ENCODE measurements at places on chromosomes 6 and 20.

DNA sequence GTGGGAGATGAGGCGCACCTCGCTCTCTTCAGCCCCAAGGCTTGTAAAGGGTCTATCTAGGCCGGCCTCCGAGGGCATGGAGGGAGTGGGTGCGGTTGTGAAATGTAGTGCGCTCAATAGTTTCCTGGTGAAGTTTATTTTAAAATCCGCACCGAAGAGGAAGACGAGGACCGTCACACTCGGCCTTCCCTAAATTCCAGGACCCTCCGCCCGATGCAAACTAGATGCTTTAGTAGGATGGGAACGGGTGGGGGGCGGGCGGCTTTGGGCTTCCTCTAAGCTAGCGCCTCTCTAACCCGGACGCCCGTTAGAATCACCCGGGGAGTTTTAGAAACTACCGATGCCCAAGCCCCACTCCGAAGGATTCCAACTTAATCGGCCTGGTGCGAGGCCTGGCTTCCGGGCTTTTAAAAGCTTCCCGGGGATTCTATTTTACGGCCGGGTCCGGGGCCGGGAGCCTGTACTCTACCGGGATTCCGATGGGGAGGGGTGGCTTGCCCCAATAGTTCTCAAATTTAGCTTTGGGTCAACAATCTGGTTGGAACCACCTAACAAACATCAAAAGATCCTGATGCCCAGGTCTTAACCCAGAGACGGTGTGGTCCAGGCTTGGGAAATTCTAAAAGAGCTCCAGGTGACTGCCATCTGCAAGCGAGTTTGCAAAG lies 548 bp upstream of the BCAS4 start:
- no peak for DNase-seq

GRCh38 chr20:1130847-1131246 lies 12.4 kb downstream of the PSMF1 start:
- DNase-seq = no peak

DNA sequence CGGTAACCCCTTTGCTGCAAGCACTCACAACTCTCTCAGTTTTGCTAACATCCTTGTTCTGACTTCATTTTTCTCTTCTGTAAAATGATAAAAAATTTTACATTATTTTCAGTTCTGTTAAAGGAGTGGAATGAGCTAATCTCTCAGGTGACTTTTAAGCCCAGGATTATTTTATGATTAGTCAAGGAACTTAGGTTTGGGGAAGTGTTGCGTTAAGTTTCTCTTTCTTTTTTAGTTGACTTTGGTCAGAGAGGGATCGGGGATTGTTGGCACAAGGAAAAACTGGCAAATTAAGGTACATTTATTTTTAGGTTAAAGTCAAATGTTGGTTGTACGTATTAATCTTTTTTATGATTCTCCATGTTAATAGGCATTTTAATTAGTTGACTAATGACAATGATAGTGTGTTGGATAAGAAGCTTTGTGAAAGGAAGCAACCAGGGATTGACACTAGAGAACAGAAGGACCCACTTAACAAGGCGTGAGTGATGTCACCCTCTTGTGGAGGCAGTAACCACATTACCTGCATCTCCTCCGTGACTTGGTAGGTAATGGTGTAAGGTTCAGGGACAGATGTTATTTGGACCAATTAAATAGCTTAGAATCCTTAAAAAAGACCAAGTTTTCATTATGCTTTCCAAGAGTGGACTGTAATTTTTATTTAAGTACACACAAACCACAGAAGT lies 31.6 kb downstream of the CD83 start:
- DNase-seq = no peak

DNA sequence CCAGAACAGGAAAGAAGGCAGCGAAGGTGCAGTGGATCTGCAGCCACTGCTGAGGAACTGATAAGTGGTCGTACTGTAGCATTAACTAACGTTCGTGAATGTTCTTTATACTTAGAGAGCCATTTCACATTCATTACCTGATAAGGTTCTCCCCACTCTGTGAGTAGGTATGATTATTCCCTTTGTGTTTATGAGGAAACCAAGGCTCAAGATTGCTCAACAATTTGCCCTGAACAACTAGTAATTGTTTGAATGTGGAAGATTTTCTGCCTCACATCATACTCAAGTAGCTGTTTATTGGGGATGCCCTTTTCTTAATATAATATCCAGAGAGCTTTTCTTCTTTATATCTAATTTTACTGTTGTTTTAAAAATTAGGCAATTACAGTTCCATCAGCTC lies 24.9 kb upstream of the ELOVL5 start:
- DNase-seq = no peak

DNA sequence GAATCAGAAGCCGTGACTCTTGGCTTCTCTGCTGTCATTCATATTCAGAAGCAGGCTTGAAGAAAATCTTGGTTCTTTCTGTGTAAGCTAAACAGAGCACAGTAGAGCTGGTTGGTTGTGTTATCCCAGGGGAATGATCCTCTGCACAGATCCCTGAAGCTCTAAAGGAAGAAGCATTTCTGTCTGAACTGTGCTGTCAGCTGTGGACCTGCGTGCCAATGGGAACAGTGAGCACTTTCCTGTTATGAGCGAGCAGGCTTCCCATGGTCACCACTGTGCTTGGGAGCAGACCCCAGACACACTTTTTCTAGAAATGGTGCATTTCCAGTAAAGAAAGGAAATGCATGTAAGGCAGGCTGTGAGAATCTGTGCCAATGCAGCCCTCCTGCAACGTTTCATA lies 490.2 kb downstream of the EPM2A start:
- no peak for DNase-seq

- DNase-seq = no peak
Measured at GRCh38 chr6:3759646-3760232, 8.2 kb upstream of the PXDC1 start.

DNA sequence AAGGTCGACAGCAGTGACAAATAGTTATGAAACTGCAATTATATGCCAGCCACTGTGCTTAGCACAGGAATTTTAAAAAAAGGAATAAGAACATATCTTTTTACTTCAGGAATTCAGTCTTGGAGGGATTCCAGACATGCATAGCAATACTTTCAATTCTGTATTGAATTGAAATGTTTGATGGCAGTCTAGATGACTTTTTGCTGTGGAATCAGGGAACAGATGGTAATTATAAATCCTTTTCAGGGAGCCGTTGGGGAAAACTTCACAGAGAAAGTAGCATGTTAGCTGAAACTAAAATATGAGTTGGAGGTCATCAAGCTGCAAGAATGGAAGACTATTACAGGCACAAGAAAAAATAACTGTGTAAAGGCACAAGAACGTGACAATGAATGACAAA lies 74.8 kb downstream of the IMPG1 start:
- DNase-seq = no peak

- peak; percentile 38 for DNase-seq
Measured at GRCh38 chr6:3751730-3752530, 417 bp upstream of the PXDC1 start.

DNA sequence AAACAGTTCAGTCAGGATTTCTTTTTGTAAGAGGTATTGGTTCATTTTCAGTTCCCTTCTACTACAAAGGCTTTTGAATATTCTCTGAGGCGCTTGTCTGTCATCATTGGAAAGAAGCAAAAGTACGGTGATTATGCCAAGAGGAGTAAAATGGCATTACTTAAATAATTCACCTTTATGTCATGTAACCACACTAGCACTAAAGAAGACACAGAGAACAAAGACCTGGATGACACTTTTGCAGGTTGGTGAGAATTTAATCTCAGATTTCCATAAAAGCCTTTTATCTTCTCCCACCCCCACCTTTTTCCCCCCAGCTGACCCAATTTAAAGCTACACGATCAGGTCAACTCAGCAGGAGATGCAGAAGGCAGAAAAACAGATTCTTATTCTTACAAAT lies 451.8 kb downstream of the HACE1 start:
- DNase-seq = no peak

DNA sequence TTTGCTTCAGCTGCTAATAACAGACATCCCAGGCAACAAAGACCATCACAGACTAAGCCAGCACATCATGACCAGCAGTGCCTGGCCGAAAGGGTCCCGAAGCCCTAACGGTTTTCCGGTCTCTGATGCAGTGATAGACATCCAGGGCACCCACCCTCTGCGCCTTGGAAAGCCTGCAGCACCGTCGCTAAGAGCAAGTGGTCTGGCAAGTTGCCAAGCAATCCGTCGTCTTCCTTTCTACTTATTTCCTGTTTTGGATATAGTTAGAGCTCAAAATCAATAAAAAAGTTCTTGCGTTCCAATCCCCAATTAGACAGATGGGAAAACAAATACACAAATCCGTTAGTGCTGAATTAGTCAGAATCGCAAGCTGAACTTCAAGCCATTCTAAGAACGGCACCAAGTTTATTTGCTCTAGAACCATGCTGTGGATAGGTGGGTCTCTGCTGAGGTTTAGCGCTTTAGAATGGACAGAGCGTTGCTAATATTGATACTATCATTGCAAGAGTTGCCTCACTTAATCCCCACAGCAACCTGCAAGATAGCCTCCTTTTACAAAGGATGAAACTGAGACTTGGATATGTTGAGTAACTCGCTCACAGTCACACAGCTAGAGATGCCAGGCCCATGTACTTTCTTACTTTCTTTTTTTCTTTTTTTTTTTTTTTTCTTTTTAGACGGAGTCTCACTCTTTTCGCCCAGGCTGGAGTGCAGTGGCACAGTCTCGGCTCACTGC lies 163.3 kb upstream of the SNX9 start:
- DNase-seq = peak; percentile 28

GRCh38 chr6:158939255-158940159 lies 60.5 kb downstream of the RSPH3 start:
- no peak for DNase-seq

GRCh38 chr6:57135885-57136284 lies 36.2 kb upstream of the BAG2 start:
- DNase-seq = no peak

- peak; percentile 67 for DNase-seq
Measured at GRCh38 chr20:41095110-41095969, 42.0 kb upstream of the PLCG1 start.

DNA sequence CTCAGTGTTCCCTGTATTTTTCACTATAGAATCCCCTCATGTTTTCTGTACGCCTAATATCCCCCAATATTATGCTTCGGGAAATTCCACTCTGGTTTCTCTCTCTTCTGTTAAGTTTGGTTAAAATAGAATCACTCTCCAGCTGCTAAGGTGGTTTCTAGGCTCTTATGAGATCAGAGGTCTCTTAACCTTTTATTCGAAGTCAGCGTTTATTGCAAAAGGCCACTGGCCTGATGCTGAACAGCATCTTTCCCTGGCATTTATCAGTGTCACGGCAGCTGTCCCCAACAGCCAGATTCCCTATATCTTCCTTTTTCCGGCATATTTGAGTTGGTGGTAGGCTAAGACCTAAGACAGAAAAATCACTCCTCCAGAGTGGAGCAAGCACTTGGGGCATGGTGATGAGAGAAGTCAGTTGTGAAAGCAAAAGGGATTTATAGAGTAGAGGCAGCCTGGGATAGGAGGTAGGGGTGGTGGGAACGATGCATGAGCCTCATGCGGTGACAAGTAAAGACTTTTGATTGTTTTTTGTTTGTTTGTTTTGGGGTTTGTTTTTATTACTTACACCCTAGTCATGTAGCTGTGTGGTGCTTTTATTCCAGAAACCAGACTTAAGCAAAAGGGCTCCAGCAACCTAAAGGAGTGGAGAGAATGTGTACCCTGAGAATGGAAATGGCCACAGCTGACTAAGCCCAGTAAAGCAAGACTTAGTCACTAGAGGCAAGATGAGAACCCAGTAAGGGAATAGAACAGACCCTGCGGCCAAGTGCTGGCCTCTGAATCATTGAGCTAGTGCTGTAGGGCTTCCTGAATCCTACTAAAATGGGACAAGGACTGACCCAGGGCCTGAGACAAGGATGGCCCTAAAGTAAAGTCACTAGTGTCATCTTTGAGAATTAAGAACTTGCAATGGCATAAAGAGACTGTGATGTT lies 233.0 kb upstream of the PRND start:
- no peak for DNase-seq

GRCh38 chr6:149905911-149906371 lies 8.0 kb upstream of the RAET1E start:
- DNase-seq = peak; percentile 30

DNA sequence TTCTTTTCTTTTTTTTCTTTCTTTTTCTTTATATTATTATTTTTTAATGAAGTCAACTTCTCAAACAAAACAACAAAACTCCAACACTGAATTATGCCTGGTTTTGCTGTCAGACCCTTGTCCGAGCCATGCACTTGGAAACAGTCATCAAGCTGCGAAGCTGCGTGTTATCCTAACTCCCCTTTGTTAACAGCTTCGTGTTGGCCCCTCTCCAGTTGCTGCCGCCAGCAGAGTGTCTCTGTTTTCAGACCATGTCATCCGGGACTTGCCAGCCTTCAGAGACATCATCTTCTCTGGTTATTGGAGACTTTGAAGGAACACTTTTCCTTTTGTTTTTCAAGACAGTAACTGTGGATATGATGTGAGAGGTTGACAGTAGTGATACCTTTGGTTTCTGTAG lies 83.1 kb downstream of the TRMT11 start:
- DNase-seq = no peak

- peak; percentile 100 for DNase-seq
Measured at GRCh38 chr6:21593412-21593926, at the start of gene SOX4. Gene SOX4 (plus strand): TSS chr6:21593751. CDS start chr6:21594535, 784 bp downstream.

GRCh38 chr6:160534050-160534696 lies 129.9 kb downstream of the LPA start:
- DNase-seq = peak; percentile 75

DNA sequence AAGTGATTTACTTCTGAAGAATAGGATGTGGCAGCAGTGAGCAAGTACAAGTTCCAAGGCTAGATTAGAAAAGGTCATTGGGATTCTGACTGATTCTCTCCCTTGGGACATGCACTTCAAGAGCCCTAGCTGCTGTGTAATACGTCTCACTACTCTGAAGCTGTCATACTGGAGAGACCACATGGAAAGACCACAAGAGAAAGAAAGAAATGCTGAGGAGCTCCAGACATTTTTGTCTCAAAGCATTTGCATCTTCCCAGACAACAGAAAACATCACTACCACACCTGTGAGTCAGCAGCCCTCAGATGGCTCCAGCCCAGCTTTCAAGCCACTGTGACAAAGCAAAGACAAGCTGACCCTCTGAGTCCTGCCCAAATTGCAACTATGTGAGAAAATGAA lies 20.7 kb downstream of the TENT5A start:
- DNase-seq = no peak
